Chondrocyte (in vitro differentiated cells): ENCODE measurements at places on chromosomes 4 and X. TPM values are rescaled to one million over a fixed set of nuclear protein-coding genes. Genes with fewer than 3 reads are reported as not detected.

The TREX2 gene
- total RNA-seq = 0.80 to 1.6 TPM (median 1.6 TPM) in 3 replicates

The JCHAIN gene
- total RNA-seq = not detected in 3 replicates

The ARHGAP4 gene
- total RNA-seq = 2.8 to 3.7 TPM (median 3.1 TPM) in 3 replicates

The TRO gene
- total RNA-seq = 60.4 to 105 TPM (median 66.1 TPM) in 3 replicates
